ENCODE measurements at places on chromosomes 5 and 9. TPM values are rescaled to one million over a fixed set of nuclear protein-coding genes. Genes with fewer than 3 reads are reported as not detected.
A peak's percentile ranks its signal among the peaks of the same experiment; 100 is the strongest.

- DNase-seq = no peak
Measured at GRCh38 chr5:85684351-85684750, 933.4 kb upstream of the COX7C start.

GRCh38 chr9:16060436-16061129 lies 507.7 kb downstream of the CCDC171 start:
- DNase-seq = no peak

- DNase-seq = no peak
Measured at GRCh38 chr9:137374131-137374845, 48.7 kb downstream of the EXD3 start.

The SLC45A2 gene
- total RNA-seq = not detected

DNA sequence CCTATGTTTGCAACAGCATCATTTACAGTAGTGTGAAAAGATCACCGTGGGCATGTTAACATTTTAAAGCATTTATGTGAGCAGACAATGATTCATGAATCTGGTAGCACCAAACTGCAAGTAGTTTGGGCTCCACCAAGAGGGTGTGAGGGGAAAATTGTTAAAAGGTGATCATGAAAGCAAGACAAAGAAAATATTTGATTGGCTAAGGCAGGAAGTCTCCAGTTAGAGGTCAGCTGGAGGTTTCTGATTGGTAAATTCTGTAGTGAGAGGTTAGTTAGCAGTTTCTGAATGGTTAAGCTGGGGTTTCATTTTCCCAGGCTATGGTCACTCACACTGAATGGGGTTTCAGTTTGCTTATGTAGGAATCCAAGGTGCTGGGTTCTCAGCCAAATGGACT lies 13.5 kb upstream of the DRD1 start:
- DNase-seq = no peak

DNA sequence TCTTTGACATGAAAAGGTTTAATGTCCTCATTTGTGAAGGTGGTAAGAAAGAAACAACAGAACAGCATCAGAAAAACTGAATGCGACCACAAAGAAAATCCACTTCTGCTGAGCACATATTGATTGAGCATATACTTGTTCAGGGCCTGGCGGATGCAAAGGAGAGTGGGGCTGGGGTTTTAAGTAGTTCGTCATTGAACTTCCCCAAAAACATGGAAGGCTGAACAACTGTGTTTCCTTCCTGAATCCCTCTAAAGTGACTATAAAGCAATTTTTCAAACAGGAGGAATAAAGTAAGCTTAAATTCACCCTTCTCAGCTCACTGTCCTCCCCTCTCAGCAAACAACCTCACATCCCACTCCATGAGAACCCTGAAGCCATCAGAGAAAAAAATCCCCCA lies 262.9 kb downstream of the AGTPBP1 start:
- no peak for DNase-seq

- no peak for DNase-seq
Measured at GRCh38 chr9:8589476-8589875, 789.9 kb upstream of the DMAC1 start.

DNA sequence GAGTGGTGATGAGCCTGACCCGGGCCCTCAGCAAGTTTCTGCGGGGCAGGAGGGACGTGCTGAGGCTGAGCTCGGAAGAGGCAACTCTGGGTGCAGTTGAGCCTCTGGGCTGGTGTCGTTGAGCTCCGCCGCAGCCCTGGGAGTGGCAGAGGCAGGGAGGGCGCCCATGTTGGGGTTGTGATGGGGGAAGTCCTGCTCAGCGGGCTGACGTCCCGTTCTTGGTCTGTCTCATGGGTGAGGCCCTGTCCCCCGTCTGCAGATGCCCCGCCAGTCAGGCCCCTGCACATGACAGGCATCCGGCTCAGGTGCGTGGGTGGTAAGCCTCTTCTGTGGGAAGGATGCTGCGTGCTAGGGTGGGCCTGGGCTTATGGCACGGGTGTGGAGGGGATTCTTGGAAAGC lies 64.3 kb downstream of the RXRA start:
- DNase-seq = no peak

DNA sequence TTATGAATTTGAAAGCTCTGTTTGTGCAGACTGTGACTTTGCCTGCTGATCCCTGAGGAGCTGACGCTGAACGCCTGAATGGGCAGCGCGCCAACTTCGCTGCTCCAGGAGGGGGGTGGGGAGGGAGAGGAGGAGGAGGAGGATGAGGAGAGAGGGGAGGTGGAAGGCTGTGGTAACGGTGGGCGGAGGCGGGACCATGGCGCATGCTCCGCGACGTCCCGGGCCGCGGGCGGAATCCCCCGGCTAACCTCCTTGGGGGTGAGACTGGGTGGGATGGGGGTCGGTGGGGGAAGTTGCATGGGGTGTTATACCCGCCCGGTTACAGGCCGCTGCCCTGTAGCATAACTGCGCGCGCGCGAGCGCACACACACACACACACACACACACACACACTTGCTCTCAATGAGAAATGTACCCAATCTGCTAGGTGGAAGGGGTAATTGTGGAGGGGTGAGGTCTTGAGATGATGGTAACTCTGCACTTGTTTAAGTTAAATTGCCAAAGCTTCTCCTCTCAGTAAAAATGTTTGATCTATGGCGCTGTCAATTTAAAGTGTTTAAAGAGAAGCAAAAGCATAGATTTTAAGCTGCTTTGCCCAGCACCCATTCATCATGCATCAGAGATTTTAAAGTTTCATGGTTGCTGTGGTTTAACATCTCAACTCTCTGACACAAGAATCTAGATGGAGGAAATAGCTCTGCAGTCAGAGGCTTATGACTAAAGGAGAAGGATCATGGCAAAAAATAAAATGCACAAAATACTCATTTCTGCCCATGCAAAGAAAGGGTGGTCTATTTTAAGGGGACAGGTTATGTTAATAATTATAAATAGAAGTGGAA lies 76.6 kb upstream of the TBCA start:
- DNase-seq = no peak

- DNase-seq = no peak
Measured at GRCh38 chr9:119736491-119737454, 367.5 kb upstream of the BRINP1 start.

The PCDHGB6 gene
- 10.8 TPM for total RNA-seq

The PCDHA9 gene
- 0.16 TPM for total RNA-seq

DNA sequence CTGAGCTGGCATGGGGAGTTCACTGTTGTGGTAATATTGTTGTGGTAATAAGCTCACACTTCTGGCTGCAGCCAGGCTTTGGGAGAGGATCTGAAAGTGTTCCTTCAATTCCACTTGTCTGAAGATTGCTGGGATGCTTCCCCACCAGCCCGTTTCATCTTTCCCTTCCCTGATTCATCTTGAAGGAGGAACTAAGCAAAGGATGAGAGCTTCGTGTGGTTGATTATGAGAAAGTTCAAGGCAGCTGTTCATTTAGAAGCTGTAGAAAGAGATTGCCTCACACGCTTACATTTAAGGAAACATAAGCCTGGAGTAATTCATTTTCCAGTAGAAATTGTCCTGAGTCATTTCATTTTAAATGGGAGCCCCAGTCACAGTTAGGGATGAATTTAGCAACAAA lies 122.4 kb upstream of the GAS1 start:
- no peak for DNase-seq

DNA sequence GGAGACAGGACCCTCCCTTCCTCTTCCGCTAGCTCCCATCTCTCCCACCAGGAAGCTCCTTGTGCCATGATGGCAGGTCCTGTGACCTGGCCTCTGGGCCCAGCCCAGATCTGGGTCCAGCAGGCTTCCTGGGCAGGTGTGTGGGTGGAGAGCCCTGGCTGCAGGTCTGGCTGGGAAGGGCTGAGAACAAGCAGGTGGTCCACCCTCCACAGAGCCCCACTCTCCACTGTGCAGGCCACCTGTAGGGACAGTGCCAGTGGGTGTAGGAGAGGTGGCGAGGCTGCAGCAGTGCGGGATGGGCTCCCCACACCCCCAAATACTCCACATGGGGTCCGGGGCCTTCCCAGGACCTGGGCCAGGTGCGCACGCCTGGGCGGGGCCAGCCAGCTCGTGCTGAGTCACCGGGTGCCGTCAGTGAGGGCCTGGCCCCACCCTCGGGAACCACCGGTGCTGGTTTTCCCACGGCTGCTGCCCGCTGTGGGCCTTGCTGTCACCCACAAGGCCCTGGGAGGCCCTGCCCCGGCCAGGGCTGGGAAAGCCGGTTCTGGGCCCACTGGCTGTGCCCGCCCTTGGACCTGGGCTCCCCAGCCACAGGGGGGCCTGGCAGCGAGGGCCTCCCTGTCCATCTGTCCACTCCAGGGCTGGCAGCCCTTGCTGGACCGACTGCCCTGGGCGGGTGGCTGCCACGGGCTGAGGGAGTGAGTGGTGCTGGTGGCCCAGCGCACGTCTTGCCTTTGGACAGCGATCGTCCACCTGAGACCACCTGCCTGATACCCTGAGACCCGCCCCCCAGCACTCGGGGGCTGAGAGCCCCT lies 9.3 kb upstream of the NRARP start:
- DNase-seq = peak; percentile 76

The ENTREP1 gene
- total RNA-seq = 30.5 TPM

The CARTPT gene
- total RNA-seq = not detected

DNA sequence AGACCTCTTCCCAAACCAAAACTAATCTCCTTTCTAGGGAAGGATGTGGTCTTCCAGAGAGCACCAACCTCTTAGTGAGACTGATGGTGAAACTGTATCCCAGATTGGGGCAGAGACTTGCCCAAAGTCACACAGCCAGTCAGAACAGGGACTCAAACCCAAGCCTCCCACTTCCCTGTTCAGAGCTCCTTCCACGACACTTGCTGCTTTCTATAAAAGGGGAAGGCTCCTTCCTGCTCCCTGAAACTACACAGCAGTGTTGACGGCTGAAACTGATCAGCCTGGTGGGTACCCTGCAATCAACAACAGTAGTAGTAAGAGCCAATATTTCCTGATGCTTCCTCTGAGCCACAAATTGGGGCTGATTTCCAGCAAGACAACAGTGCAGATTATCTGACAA lies 1.5 kb downstream of the TOR2A start:
- DNase-seq = no peak

DNA sequence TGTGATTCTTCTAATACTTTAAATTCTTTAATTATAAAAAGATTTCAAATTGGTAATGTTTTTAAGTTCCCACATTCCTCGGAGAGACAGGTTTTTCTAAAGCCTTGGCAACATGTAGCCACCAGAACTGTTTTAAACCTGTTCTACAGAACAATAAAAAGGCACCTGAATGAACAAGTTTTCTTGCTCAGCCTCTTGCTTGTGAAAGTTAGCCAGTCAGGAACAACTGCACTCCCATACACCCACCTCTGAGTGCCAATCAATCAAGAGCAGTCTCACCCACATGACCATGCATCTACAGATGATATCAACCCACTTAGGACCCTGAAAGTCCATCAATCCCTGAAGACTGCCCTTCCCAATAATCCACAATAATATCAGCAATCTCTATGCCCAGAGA lies 62.3 kb downstream of the AP3B1 start:
- DNase-seq = no peak

DNA sequence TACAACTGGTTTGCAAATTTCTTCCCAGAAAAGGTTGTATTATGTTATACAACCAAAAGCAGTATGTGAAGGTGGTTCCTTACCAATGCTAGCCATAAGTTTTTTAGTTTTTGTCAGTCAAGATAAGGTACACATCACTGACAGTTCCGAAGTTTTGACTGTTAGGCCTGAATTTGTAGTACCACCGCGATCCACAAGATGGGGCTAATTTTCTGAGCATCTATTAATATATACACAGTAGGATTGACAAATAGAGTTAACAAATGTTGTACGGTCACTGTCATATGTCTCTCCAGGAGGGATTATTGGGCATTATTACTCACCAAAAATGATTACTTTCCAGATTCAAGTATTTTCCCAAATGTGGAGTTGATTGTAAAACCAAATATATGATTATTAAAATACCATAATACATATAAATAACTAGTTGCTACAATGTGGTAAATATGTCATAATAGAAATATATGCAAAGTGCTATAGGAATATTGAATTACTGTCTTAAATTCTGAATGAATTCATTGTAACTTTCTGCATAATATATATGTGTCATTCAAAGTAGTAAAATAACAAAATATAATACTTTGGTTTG lies 28.4 kb upstream of the LRRC19 start:
- no peak for DNase-seq

DNA sequence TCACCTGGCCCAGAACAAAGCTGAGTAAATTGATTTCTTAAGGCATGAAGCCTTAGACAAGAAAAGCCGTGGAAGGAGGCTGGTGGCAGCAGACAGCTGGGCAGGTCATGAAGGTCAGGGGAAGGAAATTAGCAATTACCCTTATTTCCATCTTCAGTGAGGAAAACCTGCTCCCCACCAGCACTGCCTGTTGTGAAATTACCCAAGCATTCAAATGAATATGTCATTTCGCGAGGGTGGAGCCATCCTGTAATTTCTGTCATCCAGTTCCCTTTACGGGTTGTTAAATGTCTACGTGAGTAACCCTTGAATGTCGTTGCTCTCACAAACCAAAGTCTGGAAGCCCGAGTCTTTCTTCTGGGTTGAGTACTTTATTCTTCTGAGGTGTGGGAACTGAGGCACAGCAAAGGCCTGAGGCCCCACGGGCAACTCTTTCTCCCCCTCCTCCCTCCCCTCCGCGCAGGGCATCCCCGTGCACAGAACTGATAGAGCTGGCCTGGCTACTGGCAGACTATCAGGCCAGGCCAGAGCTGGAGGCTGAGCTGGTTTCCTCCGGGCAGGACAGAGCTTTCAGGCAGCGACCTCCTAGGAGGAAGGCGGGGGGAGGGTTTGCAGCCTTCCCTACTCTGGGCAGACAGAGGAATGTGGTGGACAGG lies 22.0 kb upstream of the AK3 start:
- no peak for DNase-seq

GRCh38 chr9:98652741-98653140 lies 56.0 kb downstream of the GABBR2 start:
- DNase-seq = no peak

GRCh38 chr5:132387640-132388117 lies 18.2 kb downstream of the SLC22A5 start:
- peak; percentile 81 for DNase-seq

- DNase-seq = no peak
Measured at GRCh38 chr5:72144762-72145161, 37.5 kb downstream of the MAP1B start.

GRCh38 chr9:99139868-99140267 lies 35.0 kb downstream of the TGFBR1 start:
- no peak for DNase-seq

The C5orf58 gene
- total RNA-seq = 0.15 TPM

DNA sequence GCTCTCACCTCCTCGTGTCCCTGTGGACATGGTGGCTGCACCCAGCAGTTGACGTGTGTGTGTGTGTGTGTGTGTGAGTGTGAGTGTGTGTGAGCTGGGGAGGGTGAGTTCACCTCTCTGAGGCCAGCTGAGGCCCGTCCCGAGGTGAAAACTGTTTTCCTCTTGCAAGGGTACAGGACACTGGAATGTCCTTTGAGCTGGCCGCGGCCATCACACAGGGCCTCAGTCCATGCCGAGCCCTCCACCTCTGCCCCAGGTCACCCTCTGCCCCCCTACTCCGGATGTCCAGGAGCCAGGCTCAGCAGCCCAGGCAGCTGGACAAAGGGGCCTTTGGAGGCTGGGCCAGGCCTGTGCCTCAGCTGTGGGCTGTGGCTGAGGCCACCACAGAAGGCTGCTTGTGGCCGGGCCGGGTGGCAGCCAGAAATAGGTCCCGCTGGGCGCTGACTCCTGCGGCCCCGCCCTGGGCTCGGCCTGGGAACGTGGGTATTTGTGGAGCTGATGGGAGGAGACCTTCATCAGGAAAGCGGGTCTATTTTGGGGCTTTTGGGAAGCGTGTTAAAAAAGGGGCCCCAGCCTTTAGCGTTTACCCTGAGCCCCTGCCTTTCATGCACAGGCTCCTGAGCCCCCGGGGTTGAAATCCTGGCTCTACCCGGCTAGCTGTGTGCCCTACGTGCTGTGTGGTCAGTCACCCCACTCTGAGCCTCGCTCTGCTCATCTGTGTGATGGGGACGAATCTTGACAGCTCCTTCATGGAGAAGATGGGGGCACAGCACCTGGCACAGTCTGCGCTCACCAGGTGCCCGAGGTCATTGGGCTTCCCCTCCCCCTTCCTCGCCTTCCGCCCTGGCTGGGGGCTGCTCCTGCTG lies 75.1 kb upstream of the IER5L start:
- no peak for DNase-seq
